ENCODE measurements at places on chromosomes 5 and 9. TPM values are rescaled to one million over a fixed set of nuclear protein-coding genes. Genes with fewer than 3 reads are reported as not detected.

The BTNL8 gene
- total RNA-seq = not detected

The FOXD4L6 gene
- total RNA-seq = not detected

The IFNA2 gene
- not detected for total RNA-seq

DNA sequence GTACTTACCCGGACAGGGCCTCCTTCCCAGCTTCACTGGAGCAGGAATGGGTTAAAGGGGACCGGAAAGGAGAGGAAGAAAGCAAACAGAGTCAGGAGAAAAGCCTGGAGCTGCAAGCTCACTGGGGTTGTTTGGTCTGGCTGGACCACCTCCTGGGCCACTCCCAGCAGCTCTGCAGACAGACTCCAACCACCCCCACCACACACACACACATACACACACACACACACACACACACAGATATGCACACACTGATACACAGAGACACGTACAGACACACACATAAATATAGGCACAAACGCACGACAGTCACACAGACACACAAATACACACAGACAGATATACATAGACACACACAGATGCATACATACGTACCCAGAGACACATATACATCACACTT is 34.9 kb upstream of the SYNPO start:
- no peak for DNase-seq

DNA sequence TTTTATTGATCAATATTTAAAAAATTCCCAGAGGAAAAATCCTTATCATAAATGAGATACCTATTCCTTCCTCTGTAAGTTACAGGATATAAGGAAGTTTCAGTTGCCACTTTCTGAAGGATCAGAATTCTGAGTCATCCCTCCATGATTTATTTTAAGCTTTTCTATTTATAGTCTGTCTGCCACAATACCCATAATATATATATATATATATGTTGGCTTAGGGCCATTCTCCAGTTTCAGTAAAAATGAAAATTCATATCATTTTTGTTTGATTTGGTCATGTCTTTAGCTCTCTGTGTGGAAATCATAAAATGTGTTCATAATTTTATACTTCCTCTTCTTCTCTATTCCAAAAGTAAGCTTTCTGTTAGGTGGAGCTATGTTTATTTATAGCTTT is 215.8 kb upstream of the CYLC2 start:
- DNase-seq = no peak

- no peak for DNase-seq
Observed at GRCh38 chr5:38543886-38544285, 12.6 kb downstream of the LIFR start.

DNA sequence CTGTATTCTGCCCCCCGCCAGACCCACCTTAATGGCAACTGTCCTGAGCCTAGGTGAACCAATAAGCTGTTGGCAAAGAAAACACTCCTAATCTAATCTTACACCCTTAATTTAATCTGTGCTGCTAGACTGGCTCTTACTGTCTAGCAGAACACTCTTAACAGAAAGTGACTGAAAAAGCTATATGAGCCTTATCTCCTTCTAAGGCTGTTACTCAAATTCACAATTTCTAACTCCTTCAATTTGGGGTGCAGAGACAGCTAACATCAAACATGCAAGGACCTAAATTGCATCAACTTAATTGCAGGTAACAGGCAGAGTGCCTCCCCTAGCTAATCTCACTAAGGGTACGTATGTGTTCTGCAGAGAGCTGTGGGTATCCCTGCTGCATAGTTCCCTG is 49.5 kb upstream of the MAP1B start:
- DNase-seq = no peak

- DNase-seq = peak; percentile 78
Observed at GRCh38 chr9:96158909-96159575, 142.9 kb downstream of the HSD17B3 start.

Data from M059J (cell line).